T-helper 9 cell (primary cell): ENCODE measurements at places on chromosomes 3 and 15.
A peak's percentile ranks its signal among the peaks of the same experiment; 100 is the strongest.

GRCh38 chr3:105463620-105464019 lies 96.9 kb downstream of the ALCAM start:
- no peak for DNase-seq

DNA sequence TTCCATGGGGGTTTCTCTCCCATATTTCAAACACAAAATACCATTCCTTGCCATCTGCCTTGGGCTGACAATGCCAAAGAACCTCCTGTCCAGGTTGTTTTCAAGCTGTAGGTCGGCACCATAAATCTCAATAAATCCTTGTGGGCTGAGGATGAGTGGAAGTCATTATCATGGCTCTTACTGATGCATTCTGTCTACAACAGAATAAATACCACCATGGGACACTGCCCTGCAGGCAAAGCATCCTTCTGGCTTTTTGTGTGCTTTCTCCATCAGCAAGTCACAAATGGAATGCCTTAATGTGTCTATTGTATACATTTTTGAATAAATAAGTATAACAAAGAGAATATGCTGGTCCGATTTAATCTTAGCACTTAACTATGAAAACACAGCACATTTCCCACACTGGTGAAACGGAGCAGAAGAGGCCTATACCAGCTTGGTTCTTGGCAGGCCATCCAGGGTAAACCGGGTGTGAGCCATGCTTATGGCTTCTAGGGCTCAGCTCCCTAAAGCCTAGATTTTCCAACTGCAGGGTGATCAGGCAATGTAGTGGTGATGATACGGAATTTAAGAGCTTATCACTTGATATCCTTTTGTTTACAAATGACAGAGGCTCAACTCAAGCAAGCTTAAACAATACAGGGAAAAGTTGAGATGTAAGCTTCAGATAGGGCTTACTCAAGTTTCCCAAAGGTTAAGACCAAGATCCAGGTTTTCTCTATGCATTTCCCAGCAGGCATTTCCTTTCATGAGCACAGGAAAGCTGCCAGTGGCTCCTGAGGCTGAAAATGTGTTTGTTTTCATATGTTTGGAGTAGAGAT lies 133.2 kb upstream of the LRTM1 start:
- no peak for DNase-seq

DNA sequence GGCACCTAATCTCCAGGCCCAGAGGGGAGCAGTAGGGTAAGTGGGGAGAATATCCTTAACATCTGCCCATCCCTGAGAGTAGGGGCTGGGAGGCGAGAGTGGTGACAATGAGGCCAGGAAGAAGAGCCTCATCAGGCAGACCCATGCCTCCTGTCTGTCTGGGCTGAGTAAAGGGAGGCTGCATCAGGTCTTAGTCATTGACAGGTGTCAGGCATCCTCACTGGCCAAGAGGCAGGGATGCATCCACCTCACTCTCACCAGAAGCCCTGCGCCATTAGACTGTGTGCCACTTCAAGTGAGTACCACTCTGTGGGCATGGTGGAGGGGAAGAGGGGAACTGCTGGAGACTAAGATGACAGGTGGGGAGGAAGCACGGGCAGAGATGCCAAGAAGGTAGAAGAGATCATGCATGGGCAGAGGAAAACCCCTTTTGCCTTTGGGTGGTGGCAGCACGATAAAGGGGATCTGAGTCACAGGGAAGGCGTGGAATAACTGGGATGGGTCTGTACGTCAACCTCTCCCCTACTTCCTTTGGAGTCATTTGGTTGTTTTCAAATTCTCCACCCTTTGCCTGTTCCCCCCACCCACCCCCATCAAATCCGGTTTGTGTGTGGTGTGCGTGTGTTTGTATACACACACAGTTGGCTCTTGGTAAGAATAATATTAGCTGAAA lies 14.1 kb downstream of the ANAPC13 start:
- no peak for DNase-seq

GRCh38 chr3:48565591-48566400 lies 2.2 kb upstream of the UCN2 start:
- no peak for DNase-seq

DNA sequence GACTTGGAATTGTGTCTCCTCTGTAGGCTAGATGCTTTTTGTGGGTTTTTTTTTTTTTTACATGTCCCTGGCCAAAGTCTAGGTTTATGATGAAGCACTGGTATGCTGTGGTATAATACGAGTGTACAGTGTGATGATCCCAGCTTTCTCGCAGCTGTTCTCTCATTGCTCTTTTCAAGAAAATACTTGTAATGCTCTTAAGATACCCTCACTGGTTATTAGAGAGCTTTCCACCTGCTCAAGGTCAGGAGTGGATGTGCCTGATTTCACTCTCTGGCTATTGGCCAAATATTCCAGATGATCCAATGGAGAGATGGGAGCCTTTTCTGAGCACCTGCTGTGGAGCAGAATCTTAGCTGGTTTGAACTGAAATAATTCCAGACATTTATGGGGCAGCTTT lies 215.1 kb downstream of the MYRIP start:
- DNase-seq = no peak

DNA sequence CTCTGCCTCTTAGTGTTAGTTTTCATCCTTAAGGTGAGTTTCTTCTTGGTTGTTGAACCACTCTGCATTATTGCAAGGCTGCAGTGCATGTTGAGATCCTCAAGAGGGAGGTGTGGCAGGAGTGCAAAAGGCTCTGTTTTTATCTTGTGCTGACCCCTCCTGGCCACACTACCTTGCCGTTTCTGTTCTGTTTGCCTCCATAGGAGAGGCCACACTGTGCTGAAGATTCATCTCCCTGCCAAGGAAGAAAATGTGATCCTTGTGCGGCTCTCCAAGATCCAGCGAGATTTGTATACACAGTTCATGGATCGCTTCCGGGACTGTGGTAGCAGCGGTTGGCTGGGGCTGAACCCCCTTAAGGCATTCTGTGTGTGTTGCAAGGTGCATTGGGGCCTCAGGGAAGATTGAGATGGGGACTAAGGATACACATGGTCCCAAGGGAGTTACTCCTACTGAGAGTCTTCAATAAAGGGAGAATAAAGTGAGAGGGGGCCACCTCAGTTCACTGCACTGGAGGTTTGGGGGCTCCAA lies 33.0 kb upstream of the TEX264 start:
- no peak for DNase-seq

- no peak for DNase-seq
Measured at GRCh38 chr3:133944181-133944580, 48.5 kb upstream of the RAB6B start.

GRCh38 chr3:103295974-103296570 lies 861.3 kb downstream of the ZPLD1 start:
- DNase-seq = no peak

DNA sequence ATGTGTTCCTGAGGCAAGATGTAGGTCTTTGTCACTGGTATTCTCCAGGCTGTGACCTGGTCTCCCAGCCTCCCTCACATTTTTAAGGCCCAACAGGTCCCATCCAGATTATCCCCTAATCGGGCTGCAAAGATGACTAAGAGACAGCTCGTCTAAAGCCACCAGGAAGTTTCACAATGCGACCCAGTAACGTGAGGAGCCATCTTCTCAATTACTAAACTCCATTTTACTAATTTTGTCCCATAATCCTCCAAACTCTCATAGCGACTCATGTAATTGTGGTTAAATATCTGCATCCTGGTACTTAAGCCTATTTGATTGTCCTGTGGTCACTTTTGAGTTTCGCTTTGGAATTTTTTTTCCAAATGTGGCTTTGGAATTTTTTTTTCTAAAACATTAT lies 8.7 kb upstream of the PLA2G4F start:
- DNase-seq = no peak

GRCh38 chr3:16600780-16601536 lies 4.3 kb downstream of the DAZL start:
- peak; percentile 85 for DNase-seq

DNA sequence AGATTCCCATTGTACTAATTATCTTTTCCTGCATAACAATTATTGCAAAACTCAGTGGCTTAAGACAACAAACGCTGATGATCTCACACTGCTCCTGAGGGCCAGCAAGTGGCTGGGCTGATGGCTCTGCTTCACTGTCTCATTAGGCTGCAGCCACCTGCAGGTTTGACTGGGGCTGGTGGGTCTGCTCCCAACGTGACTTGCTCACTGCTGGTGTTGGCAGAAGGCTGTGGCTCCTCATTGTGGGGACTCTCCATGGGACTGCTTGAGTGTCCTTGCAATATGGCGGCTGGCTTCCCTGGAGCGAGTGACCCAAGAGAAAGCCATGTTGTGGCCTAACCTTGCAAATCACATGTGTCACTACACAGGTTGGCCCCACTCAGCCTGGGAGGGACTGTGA lies 71.1 kb downstream of the PLXNA1 start:
- no peak for DNase-seq

- DNase-seq = no peak
Measured at GRCh38 chr3:94615275-94616065, 552.6 kb downstream of the NSUN3 start.

DNA sequence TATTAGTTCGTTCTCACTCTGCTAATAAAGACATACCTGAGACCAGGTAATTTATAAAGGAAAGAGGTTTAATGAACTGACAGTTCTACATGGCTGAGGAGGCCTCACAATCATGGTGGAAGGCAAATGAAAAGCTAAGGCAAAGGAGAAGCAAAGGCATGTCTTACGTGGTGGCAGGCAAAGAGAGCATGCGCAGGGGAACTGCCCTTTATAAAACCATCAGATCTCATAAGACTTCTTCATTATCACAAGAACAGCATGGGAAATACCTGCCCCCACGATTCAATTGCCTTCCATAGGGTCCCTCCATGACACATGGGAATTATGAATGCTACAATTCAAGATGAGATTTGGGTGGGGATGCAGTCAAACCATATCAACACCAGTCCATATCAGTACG lies 133.5 kb downstream of the ZNF621 start:
- DNase-seq = no peak

- DNase-seq = no peak
Measured at GRCh38 chr3:110799271-110799670, 272.3 kb upstream of the NECTIN3 start.

- DNase-seq = no peak
Measured at GRCh38 chr3:21751886-21752285, 876 bp upstream of the ZNF385D start.

DNA sequence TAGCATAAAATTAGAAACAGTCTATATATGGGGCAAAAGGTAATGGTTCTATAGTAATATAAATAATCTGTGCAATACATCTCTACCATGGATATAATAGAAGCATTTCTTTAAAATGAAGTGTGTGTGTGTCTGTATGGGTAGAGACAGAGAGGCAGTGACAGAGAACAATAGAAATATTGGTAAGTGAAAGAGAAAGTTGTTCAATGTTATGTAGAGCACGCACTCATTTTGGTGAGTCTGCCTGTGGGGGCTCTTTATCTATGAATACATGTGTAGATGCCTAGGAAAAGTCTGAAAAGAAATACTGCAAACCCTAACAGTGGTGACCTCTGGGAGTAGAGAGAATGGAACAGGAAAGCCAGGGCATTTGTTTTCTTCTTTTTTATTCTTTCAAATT lies 182.6 kb downstream of the STAC start:
- DNase-seq = no peak
